ENCODE measurements at places on chromosomes 5 and 9. TPM values are rescaled to one million over a fixed set of nuclear protein-coding genes. Genes with fewer than 3 reads are reported as not detected.

Gene HRCT1
- total RNA-seq = not detected

DNA sequence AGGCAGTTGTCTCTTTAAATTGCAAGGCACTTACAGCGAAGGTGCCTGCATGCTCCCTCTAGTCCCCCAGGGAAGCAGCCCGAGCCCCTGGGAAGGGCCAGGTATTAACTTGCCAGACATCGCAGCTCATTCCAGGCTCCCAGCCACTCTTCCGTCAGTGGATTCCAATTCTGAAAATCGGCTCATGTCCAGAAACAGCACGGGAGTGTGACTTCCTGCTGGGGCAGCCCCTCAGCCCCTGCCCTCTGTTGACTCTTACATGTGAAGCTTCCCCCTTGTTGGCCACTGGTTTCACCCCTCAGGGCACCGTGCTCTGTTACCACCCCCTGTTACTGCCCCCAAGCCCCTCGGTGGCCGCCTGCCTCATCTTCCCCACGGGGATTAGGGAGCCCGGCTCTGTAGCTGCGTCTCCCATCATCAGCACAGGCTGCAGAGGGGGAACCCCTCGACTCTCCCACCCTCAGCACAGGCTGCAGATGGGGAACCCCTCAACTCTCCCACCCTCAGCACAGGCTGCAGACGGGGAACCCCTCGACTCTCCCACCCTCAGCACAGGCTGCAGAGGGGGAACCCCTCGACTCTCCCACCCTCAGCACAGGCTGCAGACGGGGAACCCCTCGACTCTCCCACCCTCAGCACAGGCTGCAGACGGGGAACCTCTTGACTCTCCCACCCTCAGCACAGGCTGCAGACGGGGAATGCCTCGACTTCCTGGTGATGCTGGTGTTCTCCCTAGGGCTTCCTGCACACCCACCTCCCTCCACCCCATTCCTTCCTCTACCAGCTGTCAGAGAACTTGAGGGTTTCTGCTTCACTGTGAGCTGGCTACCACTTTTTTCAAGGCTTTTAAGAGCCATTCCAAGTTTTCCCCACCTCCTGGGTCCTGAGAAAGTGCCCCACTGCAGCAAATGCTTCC, 11.1 kb upstream of the CACNA1B start:
- DNase-seq = no peak
- no peaks in the 10 kb centered on the region for H3K36me3 ChIP-seq
- no peaks in the 10 kb centered on the region for H3K4me1 ChIP-seq
- peaks cover 3% of the 10 kb centered on the region for H3K27me3 ChIP-seq
- no peak overlapping the region for H3K4me3 ChIP-seq
- no peak overlapping the region for H3K27ac ChIP-seq

DNA sequence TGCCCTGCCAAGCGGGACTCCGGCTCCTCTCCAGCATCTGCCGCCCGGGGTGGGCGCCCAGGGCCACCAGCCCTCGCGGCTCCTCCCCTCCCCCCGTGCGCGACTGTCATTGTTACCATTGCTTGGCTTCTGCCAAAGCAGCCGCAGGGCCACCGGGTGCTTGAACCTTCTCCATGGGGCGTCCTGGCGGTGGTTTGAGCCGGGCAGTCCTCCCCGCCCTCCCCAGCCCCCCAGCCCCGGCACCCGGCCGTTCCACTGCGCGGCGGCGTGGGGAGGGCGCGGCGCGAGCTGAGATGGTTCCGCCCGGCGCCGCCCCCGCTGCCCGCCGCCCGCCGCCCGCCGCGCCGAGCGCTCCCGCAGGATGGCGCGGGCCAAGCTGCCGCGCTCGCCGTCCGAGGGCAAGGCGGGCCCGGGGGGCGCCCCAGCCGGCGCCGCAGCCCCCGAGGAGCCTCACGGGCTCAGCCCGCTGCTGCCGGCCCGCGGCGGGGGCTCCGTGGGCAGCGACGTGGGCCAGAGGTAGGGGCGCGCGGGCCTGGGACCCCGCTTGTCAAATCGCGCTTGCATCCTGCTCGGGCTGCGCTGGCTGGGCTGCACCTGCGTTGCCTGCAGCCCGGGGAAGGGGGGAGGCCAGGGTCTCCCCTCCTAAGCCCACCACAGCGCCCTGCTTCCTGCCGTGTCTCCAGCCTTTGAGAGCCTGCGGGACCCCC, 34.4 kb downstream of the KCNT1 start:
- no peak overlapping the region for H3K27ac ChIP-seq
- H3K4me1 ChIP-seq = no peaks in the 10 kb centered on the region
- DNase-seq = no peak
- H3K36me3 ChIP-seq = no peaks in the 10 kb centered on the region
- no peak overlapping the region for H3K4me3 ChIP-seq
- H3K27me3 ChIP-seq = peaks cover 4% of the 10 kb centered on the region

Gene CAVIN4
- total RNA-seq = 0.10 TPM

GRCh38 chr5:38575476-38575875, 19.0 kb upstream of the LIFR start:
- H3K27ac ChIP-seq = no peak overlapping the region
- no peak overlapping the region for H3K4me3 ChIP-seq
- H3K27me3 ChIP-seq = peaks cover 9% of the 10 kb centered on the region
- DNase-seq = no peak

DNA sequence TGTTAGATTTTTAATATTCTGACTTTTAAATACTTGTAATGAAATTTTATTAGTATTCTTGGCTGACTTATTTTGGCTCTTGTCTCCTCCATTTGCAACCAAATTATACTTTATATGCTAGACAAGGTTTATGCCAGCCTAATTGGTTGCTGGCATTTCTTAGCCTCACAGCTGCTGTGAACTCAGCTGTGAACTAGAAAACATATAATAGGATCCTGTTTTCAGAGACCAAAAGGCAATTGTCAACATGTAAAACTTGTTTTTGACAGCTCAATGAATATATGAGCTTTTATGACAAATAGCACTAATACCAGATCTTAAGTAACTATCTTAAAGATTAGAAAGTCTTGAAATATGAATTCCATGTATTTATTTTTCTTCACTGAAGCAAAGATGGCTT, 25.9 kb downstream of the KIF2A start:
- H3K36me3 ChIP-seq = peaks cover 24% of the 10 kb centered on the region
- no peak for DNase-seq
- H3K27ac ChIP-seq = no peak overlapping the region
- H3K27me3 ChIP-seq = no peaks in the 10 kb centered on the region
- H3K4me3 ChIP-seq = no peak overlapping the region

DNA sequence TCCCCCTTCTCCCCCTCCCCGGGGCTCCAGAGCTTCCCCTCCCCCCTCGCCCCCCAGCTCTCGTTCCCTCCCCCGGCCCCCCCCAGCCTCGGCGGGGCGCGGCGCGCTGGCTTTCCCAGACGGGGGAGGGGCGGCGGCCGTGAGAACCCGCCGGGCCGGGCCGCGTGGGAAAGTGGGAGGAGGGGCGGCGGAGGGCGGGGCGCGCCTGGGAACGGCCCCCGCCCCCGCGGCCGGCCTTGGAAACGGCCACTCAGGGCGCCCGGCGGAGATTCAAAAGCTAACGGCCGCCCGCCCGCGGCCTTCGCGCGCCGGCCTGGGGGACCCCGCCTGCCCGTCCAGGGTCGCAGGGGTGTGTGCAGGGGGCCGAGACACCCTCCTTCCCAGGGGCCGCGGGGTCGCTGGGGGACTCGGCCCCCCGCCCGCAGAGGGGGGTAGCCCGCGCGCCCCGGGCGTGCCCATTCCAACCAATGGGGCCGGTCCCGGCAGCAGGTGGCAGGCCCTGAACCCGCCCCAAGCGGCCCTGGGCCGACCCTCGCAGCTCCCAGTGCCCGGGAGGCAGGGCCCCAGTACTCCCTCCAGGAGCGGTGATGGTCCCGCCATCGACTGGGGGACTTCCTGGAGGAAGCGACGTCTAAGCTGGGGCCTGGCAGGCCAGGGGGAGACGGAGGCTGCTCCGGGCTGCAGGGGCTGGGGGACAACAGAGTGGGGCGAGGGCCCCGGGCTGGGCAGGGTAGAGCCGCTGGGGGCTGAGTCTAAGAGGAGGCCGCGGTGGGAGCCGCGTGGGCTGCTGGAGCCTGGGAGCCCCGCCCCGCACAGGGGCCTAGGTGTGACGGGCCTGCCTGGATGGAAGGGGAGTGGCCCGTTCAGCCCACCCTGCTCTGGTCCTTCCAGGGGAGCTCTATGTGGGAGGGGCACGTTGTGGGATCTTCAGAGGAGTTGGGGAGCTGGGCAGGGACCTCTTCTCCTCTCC, 14.2 kb upstream of the NRARP start:
- no peaks in the 10 kb centered on the region for H3K36me3 ChIP-seq
- no peak overlapping the region for H3K27ac ChIP-seq
- H3K4me1 ChIP-seq = peaks cover 4% of the 10 kb centered on the region
- peaks cover 3% of the 10 kb centered on the region for H3K27me3 ChIP-seq
- DNase-seq = peak; percentile 5

DNA sequence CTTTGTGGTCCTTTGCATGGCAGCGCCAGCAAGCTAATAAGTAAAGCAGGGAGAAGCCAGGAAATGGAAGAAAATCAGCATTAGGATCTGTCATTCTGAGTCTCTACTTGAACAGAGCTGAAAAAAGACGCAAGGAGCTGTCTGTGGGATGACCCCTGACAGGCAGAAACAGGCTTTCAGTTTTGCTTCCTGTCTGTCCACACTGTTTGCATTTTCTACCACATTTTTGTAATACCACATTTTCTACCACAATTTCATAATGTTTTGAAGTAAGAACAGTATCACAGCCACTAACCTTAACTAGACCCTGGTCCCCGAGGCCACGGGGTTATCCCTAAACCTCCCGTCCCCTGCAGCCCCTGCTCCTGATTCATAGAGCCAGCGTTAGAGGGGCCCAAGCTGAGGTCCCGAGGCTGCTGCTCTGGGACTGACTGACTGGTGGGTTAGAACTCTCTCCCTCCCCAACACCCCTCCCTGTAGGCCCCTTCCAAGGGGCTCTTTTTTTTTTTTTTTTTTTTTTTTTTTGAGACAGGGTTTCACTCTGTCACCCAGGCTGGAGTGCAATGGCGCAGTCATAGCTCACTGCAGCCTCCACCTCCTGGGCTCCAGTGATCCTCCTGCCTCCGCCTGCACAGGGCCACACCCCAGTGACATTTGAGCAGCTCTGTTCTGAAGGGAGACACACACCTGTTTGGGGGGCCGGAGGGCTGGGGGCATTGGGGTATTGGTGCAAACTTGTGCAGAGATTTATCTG, 4.0 kb upstream of the CLIC3 start:
- no peaks in the 10 kb centered on the region for H3K36me3 ChIP-seq
- H3K4me1 ChIP-seq = peaks cover 42% of the 10 kb centered on the region
- peak overlapping the region; percentile 25 for H3K4me3 ChIP-seq
- peak; percentile 49 for DNase-seq
- peaks cover 6% of the 10 kb centered on the region for H3K27me3 ChIP-seq

GRCh38 chr9:91697201-91697600, 252.8 kb downstream of the ROR2 start:
- no peaks in the 10 kb centered on the region for H3K36me3 ChIP-seq
- H3K4me1 ChIP-seq = no peaks in the 10 kb centered on the region
- H3K27me3 ChIP-seq = peaks cover 2% of the 10 kb centered on the region
- H3K4me3 ChIP-seq = no peak overlapping the region
- no peak overlapping the region for H3K27ac ChIP-seq

- H3K27ac ChIP-seq = no peak overlapping the region
- no peak for DNase-seq
- no peak overlapping the region for H3K4me3 ChIP-seq
- H3K4me1 ChIP-seq = no peaks in the 10 kb centered on the region
- H3K27me3 ChIP-seq = no peaks in the 10 kb centered on the region
These were observed 344.8 kb downstream of the MTRR start for GRCh38 chr5:8213701-8214240.

- no peak overlapping the region for H3K4me3 ChIP-seq
- no peak for DNase-seq
- no peaks in the 10 kb centered on the region for H3K4me1 ChIP-seq
- H3K36me3 ChIP-seq = no peaks in the 10 kb centered on the region
- no peaks in the 10 kb centered on the region for H3K27me3 ChIP-seq
These were observed 538.2 kb downstream of the CYLC2 start for GRCh38 chr9:103533318-103533717.
